Lung (tissue), 17 donors: ENCODE measurements at places on chromosomes 5 and 9. TPM values are rescaled to one million over a fixed set of nuclear protein-coding genes. Genes with fewer than 3 reads are reported as not detected.

DNA sequence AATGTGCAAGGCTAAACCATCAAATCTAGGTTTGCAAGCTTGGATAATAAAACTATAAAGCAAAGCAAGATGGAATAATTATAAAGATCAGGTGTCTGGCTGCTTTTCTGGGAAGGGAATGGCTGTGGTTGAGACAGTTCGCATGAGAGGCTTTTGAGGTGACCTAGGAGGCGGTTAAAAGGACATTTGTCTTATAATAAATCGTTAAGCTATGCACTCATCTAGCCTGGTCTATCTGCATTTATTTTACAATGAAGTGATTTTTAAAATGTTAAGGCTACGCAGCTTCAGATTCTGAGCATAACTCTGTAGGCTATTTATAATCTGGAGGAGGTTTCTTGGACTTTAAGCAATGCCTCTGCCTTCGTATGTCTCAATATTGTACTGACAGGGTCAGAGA lies 29.4 kb upstream of the MAN2A1 start:
- DNase-seq = no peak
- no peaks in the 10 kb centered on the region for H3K36me3 ChIP-seq
- no peak overlapping the region for H3K27ac ChIP-seq
- H3K27me3 ChIP-seq = no peaks in the 10 kb centered on the region

DNA sequence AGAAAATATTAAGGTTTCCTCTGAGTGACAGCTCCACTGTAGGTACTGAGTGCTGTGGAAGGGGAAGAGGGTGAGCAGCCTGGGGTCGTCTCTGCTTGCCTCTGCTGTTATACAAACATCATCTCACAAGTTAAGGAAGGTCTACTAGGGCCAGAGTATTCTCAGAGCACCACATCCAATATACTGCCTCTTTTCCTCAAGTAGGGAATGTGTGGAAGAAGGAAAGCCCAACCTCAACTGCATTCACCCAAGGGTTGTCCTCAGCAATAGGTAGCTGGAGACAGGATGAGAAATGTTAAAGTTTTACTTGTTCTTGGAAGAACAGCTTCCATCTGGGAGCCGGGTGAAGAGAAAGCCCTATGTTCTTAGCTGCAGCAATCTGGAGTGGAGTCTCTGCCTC lies 1062.3 kb upstream of the CDH10 start:
- DNase-seq = no peak
- no peak overlapping the region for H3K4me3 ChIP-seq
- H3K4me1 ChIP-seq = no peaks in the 10 kb centered on the region
- H3K27ac ChIP-seq = no peak overlapping the region

DNA sequence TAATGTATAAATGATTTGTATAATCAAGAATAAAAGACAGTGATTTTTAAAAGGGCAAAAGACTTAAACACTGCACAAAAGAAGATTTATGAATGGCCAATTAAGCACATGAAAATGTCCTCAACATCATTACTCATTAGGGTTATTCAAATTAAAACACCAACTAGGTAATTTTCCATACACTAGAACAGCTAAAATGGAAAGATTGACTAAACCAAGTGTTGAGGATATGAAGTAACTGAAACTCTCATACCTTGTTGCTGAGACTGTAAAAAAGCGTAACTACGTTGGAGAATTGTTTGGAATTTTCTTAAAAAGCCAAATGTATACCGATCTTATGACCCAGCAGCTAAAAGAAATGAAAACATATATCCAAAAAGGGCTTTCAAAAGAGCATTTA lies 144.9 kb downstream of the SGCD start:
- H3K36me3 ChIP-seq = no peaks in the 10 kb centered on the region
- no peak overlapping the region for H3K27ac ChIP-seq
- peaks cover 21% of the 10 kb centered on the region for H3K4me1 ChIP-seq
- H3K4me3 ChIP-seq = no peak overlapping the region
- DNase-seq = no peak
- H3K27me3 ChIP-seq = no peaks in the 10 kb centered on the region

GRCh38 chr9:119537138-119537537 lies 167.9 kb upstream of the BRINP1 start:
- no peak for DNase-seq
- no peak overlapping the region for H3K4me3 ChIP-seq
- no peak overlapping the region for H3K27ac ChIP-seq
- H3K4me1 ChIP-seq = no peaks in the 10 kb centered on the region

GRCh38 chr5:73318308-73318719 lies 130.3 kb downstream of the FOXD1 start:
- no peaks in the 10 kb centered on the region for H3K4me1 ChIP-seq
- DNase-seq = no peak
- H3K27me3 ChIP-seq = peaks cover 12% of the 10 kb centered on the region
- H3K36me3 ChIP-seq = no peaks in the 10 kb centered on the region
- H3K4me3 ChIP-seq = no peak overlapping the region

GRCh38 chr5:79074641-79075040 lies 5.1 kb downstream of the BHMT2 start:
- no peak for DNase-seq
- no peaks in the 10 kb centered on the region for H3K36me3 ChIP-seq
- H3K4me1 ChIP-seq = no peaks in the 10 kb centered on the region

DNA sequence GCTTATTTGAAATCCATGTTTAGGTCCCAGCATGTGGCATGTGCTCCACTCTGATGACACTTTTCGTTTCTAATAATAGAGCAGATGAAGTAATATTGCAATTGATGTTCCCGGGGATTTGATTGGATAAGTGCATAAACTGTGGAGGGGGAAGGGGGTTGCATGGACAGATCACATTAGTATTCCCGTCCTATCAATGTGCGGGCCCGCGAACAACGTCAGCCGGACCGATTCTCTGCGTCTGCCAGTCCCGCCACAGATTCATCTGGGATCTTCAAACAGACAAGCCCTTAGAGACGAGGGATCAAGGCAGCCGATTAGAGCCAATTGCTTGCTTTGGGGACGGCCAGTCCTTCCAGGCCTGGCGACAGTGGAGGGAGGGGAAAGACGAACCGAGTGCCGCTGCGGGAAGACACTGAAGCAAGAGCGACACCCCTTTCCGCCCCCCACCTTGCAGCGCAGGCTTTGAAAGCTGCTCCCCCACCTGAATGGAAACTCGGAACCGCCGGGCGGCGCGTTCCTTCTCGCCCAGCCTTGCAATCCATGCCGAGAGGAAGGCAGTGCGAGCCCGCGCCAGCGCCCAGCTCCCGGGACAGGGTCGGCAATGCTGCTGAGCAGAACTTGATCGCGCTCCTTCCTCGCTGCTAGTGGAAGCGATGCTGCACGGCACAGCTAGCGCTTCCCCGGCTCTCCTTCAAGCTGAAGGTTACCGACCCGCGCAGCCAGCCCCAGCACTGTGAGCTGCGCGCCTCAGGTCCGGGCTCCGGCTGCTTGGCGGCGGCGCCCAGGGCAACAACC lies at the start of gene RGS7BP:
RGS7BP (plus strand) TSS at position 247 of the 798 bp plus-strand sequence. CDS start 610 bp downstream, outside the sequence.
- DNase-seq = peak; percentile 71
- H3K27ac ChIP-seq = no peak within 1 kb of the TSS
- no peaks in the 10 kb centered on the region for H3K36me3 ChIP-seq
- H3K4me3 ChIP-seq = peak within 1 kb of the TSS; percentile 52

- no peaks in the 10 kb centered on the region for H3K36me3 ChIP-seq
- no peak overlapping the region for H3K27ac ChIP-seq
- H3K4me1 ChIP-seq = no peaks in the 10 kb centered on the region
- DNase-seq = no peak
- no peak overlapping the region for H3K4me3 ChIP-seq
Measured at GRCh38 chr5:83687124-83687619, 33.5 kb downstream of the HAPLN1 start.

- H3K4me1 ChIP-seq = no peaks in the 10 kb centered on the region
- no peak overlapping the region for H3K4me3 ChIP-seq
- H3K27ac ChIP-seq = no peak overlapping the region
- H3K27me3 ChIP-seq = no peaks in the 10 kb centered on the region
- peaks cover 13% of the 10 kb centered on the region for H3K36me3 ChIP-seq
Measured at GRCh38 chr5:38936269-38936668, 90.5 kb downstream of the OSMR start.

DNA sequence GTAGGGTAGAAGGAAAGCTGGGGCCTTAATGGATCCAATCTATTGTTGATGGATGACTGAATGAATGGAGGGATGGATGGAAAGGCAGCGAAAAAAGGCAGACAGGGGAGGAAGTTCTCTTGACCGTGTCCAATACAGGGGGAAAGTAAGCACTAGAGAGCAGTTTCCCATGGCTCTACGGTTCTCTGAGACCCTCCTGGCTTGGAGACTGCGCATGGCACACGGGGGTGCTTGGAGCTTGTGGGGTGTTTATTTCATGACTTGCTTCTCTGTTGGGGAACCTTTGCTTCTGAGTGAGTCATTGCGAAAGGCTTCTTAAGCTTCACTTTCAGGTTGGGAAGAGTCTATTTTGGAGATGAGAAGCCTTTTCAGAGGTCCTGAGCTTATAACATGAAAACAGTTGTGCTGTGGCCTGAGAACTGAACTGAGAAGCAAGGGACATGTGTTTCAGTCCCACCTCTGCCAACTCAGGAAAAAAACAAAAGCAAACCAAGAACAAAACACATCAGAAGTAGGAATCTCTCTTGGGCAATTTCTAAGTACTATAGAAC lies 12.8 kb upstream of the TEX48 start:
- H3K27me3 ChIP-seq = no peaks in the 10 kb centered on the region
- H3K4me1 ChIP-seq = no peaks in the 10 kb centered on the region
- H3K36me3 ChIP-seq = no peaks in the 10 kb centered on the region
- H3K4me3 ChIP-seq = no peak overlapping the region

- H3K4me3 ChIP-seq = no peak overlapping the region
- H3K27ac ChIP-seq = no peak overlapping the region
- no peak for DNase-seq
- H3K27me3 ChIP-seq = no peaks in the 10 kb centered on the region
- no peaks in the 10 kb centered on the region for H3K4me1 ChIP-seq
Measured at GRCh38 chr9:112780450-112781036, 30.0 kb downstream of the SNX30 start.

GRCh38 chr9:133003671-133004090 lies 25.2 kb downstream of the GFI1B start:
- H3K27ac ChIP-seq = no peak overlapping the region
- no peaks in the 10 kb centered on the region for H3K4me1 ChIP-seq
- H3K36me3 ChIP-seq = no peaks in the 10 kb centered on the region
- H3K4me3 ChIP-seq = no peak overlapping the region

DNA sequence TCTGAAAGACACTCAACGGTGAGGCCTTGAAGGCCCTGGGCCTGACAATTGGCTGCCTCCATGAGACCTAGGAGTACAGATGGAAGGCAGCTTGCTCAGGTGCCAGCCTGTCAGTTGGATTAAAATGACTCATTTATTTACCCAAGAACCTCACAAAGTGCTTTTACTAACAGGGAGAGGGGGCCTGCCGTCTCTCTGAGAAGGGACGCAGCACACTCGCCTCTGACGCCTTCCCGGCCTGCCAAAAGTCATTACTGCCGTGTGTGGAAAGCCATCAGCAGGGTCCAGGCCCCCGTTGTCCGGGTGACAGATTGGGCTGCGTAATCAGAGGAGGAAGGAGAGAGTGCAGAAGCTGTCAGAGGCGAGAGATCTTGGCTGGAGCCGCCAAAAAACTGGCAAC lies 32.4 kb downstream of the DDX31 start:
- H3K27ac ChIP-seq = no peak overlapping the region
- H3K4me3 ChIP-seq = no peak overlapping the region
- peaks cover 13% of the 10 kb centered on the region for H3K36me3 ChIP-seq

Gene CA9
- total RNA-seq = 0.88 TPM

Gene NR2F1
- total RNA-seq = 57.3 TPM

Gene HEXB
- total RNA-seq = 88.9 TPM

Gene KIF24
- 3.0 TPM for total RNA-seq

Gene DRD1
- 0.83 TPM for total RNA-seq
